ENCODE measurements at places on chromosomes 2 and 18.
A peak's percentile ranks its signal among the peaks of the same experiment; 100 is the strongest.

GRCh38 chr2:170155022-170155722, 22.8 kb upstream of the MYO3B start:
- no peak for DNase-seq

GRCh38 chr2:237951878-237952277, 14.9 kb upstream of the UBE2F start:
- DNase-seq = no peak

DNA sequence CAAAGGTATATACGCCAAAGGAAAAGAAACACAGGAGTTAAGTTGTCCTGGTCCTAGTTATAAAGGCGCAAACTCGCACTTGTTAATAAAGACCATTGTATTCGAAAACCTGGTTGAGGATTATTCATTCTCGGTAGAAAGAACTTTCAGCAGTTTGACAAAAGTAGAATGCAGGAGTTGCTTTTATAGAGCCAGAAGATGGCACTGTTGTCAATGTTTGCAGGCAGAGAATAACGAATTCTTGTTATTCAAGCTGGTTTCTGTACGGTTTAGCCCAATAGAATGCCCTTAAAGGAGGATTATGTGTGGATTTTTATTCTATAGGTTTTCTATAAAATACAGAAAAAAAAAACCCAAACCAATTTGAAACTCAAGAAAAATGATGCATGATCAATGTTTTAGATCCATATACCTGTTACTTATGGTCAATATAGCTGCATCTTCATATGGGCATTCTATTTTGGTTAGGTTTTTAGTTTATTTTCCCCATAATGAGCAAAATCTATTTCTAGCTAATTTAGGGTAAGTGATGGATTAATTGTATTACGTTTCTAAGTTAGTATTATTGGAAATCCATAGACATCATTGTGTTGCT, 510.3 kb downstream of the PLCL1 start:
- DNase-seq = no peak

- no peak for DNase-seq
Measured at GRCh38 chr2:85401844-85402243, 8.3 kb downstream of the CAPG start.

- peak; percentile 93 for DNase-seq
Measured at GRCh38 chr2:134917888-134918525, 615 bp upstream of the CCNT2 start.

- no peak for DNase-seq
Measured at GRCh38 chr2:229712136-229712535, 2.2 kb downstream of the DNER start.

DNA sequence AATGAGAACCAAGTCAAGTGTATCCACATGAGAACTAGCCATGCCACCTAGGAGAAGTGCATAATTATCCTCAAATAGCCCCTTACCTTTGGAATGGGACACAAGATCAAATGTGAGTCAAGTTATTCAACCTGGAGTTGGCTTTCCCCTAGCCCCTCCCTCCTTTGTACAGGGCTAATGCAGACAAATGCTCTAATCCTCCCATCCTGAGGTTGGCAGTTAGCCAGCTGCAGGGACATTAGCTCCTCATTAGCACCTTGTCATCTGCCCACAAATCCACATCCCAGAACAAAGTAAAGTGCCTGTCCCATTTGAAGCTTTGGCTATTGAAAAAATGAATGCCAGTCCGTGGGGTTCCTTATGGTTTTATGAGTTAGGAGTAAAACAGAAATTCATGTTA, 294.1 kb upstream of the FANCL start:
- DNase-seq = no peak

DNA sequence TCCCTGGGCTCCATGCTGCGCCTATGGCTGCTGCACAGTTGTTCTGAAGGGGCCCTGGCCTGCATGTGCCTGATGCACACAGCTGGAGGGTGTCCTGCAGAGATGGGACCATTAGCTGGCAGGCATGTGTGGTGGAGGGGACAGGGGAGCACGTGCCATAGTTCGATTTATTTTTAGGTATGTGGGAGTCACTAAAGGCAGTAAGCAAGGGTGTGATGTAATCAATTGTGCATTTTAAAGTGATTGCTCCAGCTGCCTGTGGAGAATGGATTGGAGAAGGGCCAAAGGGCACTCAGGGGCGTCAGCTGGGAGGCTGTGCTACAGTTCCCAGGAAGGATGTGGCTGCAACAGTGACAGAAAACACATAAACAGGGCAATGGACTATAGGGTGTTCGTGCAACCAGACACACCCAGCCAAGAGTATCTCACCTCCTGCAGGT, 205.1 kb downstream of the ARL4C start:
- DNase-seq = peak; percentile 35

GRCh38 chr2:68103030-68103708, 40.4 kb upstream of the C1D start:
- no peak for DNase-seq

DNA sequence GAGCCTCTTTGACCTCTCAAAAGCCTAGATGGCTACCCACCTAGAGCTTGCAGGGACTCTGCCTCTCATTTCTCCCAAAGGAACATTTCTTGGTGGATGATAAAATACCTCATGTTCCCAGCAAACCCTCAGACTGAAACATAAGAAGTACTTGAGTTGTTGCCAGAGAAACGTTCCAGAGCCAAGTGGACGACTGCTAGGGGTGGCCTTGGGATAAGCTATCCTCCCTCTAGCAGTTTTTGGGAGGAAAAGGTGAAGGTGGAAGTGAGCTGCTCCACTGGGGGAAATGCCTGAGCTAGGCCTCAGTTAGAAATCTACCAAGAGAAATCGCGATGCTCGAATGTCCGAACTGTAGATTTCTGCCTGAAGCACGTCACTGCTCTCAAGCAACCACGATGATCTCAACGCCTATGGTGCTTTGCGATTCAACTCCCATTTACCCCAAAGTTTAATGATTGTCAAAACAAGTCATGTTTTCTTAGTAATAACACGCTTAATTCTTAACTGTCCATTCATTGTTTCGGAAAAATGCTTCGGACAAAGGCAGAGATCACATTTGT, 91.5 kb downstream of the CCBE1 start:
- DNase-seq = no peak

DNA sequence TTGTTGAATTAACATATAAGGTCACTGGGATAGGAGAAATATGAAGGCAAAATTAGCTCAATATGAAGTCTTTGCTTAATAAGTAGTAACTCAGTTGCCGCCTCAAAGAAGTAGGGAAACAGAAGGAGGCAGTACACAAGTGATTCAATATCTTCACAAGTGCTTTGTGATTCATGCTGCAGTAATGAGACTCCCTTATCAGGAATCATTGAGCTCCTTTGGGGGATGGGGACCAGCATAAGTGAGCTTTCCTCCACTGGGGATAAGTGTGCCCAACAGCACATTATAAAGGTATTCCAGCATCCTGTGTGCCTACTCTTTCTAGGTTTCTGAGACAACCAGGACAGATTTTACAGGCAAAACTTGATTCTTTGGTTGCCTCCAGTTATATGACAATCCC, 323.4 kb upstream of the UBE2E3 start:
- no peak for DNase-seq

DNA sequence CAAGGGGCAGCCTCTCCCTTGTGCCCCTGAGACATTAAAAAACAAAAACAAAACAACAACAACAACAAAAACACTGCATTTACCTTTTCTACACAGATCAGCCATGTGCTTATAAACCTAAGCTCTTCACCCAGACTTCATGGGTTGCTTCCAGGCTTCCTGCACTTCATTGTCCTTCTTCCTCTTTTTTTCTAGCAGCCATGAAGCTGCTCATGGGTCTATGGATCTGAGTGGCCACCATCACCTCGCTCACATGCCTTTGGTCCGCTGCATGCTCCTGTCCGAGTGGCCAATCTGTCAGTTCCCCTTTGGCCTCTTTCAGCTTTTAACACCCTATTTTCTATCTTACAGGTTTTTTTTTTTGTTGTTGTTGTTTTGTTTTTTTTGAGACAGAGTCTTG, 9.0 kb upstream of the TET3 start:
- DNase-seq = no peak

GRCh38 chr18:50158866-50159653, 35.9 kb downstream of the MYO5B start:
- DNase-seq = no peak

GRCh38 chr18:33440060-33441043, at the start of gene CCDC178:
Gene CCDC178, minus strand, starts transcription at chr18:33440721. Its CDS starts 28,633 bp downstream, at chr18:33412088.
- DNase-seq = no peak

GRCh38 chr18:23855721-23856120, 158.8 kb upstream of the TTC39C start:
- DNase-seq = no peak

- no peak for DNase-seq
Measured at GRCh38 chr18:13797157-13797611, 26.8 kb upstream of the MC5R start.

DNA sequence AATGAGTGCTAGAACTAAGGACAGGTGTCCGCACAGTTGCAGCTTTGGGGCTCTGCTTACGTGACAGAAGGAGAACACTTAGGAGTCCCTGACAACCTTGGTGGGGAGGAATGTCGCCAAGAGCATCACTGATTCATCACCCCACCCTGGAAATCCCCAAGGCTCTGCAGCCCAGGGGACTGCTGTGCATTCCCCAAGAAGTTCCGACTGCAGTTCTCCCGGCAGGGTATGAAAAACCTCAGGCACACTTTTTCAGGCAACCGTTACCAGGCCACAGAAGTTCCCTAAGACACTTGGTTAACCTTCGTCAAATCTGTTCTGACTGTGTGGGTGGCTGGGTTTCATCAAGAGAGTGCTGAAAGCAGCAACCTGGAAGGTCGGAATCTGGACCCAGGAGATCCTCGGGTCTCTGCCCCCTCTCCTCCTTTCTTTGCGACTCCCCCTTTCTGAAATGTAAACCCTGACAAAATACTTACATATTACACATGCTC, 192.1 kb upstream of the CXCR4 start:
- no peak for DNase-seq

DNA sequence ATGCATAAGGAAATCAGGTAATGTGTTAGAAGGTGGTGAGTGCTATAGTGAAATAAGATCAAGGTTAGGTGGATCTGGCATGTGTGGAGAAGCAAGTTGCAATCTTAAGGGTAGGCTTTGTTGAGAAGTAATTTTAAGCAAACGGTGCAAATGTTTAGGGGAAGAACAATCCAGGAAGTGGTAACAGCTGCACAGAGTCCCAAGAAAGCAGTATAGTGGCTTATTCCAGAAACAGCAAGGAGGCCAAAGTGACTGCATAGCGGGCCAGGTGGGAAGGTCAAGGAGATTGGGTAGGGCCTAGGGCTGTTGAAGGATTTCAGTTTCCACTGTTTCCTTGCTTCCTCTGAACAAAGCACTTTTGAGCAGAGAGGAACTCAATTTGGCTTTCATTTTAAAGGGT, 30.0 kb upstream of the RAB1A start:
- DNase-seq = no peak

GRCh38 chr2:127508023-127508630, 18.2 kb downstream of the IWS1 start:
- no peak for DNase-seq

- DNase-seq = no peak
Measured at GRCh38 chr2:202049840-202050239, 16.2 kb downstream of the FZD7 start.

DNA sequence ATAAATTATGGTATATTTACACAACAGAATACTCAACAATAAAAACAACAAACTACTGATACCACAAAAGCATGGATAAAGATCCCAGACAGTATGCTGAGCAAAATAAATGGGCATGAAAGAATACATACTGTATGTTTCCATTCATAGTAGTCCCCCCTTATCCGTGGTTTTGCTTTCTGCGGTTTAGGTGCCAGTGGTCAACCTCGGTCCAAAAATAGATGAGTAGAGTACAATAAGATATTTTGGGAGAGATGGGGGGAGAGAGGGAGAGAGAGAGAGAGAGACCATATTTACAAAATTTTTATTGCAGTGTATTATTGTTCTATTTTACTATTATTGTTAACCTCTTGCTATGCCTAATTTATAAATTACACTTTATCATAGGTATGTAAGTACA, 21.0 kb upstream of the TGFA start:
- DNase-seq = no peak

GRCh38 chr2:25405611-25406295, 64.0 kb upstream of the DNMT3A start:
- DNase-seq = no peak

DNA sequence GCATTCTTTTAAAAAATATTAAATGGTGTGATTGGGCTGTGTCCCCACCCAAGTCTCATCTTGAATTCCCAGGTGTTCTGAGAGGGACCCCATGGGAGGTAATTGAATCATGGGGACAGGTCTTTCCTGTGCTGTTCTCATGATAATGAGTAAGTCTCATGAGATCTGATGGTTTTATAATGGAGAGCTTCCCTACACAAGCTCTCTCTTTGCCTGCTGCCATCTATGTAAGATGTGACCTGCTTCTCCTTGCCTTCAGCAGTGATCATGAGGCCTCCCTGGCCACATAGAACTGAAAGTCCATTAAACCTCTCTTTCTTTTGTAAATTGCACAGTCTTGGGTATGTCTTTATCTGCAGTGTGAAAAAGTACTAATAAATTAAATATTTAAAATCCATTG, 10.3 kb downstream of the PPM1B start:
- DNase-seq = no peak

GRCh38 chr18:80120932-80121331, 11.9 kb downstream of the ADNP2 start:
- DNase-seq = no peak

DNA sequence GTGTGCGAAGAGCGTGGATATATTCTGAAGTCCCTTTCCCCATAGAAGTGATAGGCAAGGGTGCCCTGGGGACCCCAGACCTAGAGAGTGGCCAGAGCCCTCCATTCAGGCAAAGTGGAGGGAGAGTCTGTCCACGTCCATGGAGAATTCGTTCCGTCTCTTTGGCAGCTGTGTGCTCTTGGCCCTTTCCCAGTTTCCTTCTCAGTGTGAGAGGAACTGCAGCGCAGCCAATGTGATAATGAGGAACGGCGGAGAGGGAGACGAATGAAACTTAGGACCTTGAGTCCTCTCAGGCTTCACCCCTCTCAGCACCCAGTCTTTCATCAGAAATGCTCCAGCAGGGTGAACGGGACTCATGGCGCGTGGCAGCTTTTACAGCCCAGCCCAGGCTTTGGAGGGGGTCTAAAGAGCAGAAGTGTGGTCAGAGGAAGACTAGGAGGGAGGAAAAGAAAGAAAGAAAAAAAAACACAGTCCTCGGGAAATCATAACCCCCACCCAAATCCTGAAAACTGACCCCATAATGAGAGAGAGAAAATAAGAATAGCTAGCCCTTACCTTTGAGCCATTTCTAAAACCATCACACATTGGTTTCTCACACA, 95.0 kb upstream of the RIOK3 start:
- DNase-seq = no peak

- DNase-seq = no peak
Measured at GRCh38 chr2:33512112-33512511, 35.7 kb downstream of the RASGRP3 start.

DNA sequence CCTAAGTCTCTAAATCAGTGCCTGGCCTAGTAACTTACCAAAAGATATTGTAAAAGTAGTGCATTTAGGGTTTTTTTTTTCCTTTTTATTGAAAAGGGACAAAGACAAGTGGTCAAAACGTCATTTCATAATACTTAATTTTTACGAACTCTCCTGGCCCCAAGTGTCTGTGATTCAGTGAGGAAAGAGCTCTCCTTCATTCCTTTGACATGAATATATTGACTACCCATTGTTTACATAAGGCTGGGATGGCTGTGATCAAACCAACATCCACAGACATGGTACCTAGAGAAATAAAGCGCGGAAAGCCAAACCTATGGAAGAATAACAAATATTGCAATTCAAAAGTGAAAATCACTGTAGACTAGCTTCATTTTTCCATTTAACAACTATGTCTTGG, 198.4 kb downstream of the BABAM2 start:
- no peak for DNase-seq
